ENCODE measurements at places on chromosomes 1 and 21.

DNA sequence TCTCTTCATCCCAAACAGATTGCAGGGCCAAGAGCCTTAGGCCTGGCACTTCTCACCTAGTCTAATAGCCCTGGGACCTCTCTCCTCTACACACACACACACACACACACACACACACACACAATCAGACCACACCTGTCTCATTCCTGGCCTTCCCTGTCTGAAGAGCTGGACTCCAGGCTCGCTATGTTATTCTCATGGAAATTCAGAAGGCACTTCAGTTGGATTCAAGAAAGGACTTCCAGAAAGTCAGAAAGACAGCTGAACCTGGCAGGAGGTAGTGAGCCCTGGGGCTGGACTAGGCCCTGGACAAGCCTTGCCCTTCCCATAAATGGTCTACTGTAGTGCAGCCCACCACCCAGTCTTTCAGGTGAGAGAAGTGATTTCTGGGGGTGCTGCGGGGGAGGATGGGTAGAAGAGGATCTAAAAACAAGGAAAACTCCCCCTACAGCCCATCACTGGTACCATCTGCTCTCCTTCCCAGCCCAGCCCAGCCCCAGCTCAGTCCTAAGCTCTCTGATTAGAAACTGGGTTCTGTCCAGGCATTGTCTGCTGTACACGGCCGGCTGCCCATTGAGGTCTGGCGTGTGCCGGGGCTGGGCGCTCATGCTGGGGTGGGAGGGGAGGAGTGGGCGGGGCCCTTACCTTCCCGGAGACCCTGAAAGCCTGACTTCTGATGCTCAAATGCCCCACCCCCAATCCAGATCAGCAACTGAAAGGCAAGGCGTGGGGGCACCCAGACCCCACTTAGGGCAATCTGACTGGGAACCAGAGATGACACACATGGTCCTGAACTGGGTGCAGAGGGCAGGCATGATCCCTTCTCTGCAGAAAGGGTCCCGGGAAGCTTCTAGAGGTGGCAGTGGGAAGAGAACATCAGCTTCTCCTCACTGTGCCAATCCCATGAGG lies 2.5 kb downstream of the KIF21B start:
- peak; percentile 73 for DNase-seq

DNA sequence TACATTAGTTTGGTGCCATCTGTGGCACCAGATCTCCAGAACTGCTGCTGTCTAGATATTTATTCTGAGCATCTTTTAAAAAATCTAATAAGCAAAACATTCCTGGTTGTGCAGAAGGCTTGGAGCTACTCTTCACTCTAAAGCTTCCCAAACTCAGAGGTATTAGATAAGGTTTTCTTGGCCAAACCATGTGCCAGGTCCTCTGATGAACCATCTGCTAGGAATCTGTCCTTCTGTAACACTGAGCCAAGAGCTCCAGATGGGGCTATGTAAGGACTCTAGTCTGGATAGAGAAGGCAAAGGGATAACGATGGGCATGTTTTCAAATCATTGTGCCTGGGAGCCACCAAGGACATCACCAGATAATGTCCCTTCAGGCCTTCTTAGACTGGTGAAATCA lies 410.6 kb downstream of the NTNG1 start:
- no peak for DNase-seq

DNA sequence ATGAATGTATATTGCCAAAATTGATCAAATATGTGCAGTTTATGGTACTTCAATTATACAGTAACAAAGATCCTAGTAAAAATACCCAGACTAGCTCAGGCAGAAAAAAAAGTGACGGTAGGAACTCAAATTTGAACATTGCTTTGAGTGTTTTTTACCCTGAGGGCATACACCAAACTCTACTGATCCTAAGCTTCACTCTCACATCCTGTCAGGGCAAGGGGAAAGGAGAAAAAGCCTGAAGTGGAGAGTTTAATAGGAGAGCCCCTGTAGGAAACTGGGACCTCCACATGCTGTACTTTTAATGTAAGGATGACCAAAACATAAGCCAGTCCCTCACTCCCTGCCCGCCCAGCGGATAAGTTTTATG lies 59.8 kb upstream of the GNG12 start:
- no peak for DNase-seq

GRCh38 chr21:40847951-40848350 lies 993 bp upstream of the DSCAM start:
- DNase-seq = no peak

- DNase-seq = no peak
Measured at GRCh38 chr1:190274721-190275120, 202.9 kb downstream of the BRINP3 start.

GRCh38 chr21:43917515-43918384 lies 52.7 kb downstream of the AGPAT3 start:
- DNase-seq = no peak

GRCh38 chr1:29390491-29391361 lies 154.4 kb downstream of the PTPRU start:
- no peak for DNase-seq

DNA sequence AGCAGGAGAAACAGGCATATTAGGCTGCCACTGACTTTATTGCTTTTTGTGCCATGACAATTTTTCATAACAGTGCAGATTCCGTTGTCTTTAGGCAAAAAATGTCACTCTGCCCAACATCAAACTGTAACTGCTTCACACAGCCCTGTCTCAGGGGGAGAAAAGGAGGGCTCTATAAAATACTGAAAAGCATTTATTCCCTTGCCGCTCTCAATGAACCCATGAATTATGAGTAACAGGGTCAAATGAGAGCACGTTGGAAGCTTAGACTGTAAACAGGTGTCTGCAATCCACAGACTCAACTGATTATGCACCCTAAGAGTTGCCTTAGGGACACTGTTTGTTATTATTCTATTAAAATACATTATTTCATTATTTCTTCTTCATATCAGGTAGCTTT lies 292.1 kb upstream of the FMN2 start:
- no peak for DNase-seq

GRCh38 chr1:21622466-21623315 lies 46.5 kb downstream of the RAP1GAP start:
- DNase-seq = no peak

GRCh38 chr1:10001016-10001665 lies 4.1 kb downstream of the RBP7 start:
- DNase-seq = no peak

DNA sequence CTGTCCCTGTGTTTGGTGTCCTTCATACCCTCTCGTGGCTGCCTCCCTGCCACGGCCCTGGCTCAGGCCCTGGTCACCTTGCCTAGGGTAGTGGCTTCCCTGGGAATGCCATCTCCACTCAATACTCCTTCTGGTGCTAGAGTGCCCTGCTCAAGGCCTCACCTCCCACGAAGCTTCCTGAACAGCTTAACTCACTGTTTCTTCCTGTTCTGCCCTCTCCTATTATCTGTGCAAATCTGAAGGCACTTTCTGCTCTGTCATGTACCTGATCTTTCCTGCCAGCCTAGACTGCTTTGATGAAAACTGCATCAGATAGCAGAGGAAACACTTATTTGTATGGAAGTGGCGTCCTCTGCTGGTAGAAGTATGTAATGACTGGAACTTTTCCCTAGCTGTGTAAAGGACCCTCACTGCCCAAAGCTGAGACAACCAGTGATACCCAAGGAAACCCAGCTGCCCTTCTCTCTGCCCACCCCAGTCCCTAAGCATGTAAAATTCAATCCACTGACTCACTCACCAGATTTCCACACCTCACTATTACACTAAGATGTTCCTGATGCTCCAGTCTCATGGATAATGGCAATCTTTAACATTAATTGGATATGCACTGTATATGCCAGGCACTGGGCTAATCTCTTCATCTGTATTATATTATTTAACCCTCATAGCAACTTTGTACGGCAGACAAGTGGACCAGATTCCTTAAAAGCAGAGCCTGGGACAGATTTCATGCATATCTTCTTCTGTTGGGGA lies 36.2 kb upstream of the BTG2 start:
- peak; percentile 94 for DNase-seq

DNA sequence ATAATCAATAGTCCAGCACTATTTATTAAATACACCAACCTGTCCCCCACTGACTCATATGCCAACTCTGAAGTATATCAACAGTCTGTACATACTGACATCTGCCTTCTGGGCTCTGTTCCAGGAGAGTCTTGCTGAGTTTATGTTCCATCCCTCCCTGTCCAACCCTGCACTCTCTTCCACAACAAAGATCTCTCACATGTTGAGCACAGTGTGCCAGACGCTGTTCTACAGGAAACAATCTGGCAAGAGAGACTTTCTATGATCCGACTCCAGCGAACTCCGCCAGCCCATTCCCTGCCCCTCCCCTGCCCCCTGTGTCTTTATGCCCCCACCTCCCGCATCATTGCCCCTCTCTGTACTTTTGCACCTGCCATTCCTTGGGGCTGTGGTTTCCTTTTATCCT lies 3.4 kb downstream of the LACTBL1 start:
- no peak for DNase-seq

GRCh38 chr21:37413553-37414291 lies 47.1 kb downstream of the DYRK1A start:
- no peak for DNase-seq

GRCh38 chr1:21568006-21568746 lies 59.0 kb downstream of the ALPL start:
- DNase-seq = no peak

DNA sequence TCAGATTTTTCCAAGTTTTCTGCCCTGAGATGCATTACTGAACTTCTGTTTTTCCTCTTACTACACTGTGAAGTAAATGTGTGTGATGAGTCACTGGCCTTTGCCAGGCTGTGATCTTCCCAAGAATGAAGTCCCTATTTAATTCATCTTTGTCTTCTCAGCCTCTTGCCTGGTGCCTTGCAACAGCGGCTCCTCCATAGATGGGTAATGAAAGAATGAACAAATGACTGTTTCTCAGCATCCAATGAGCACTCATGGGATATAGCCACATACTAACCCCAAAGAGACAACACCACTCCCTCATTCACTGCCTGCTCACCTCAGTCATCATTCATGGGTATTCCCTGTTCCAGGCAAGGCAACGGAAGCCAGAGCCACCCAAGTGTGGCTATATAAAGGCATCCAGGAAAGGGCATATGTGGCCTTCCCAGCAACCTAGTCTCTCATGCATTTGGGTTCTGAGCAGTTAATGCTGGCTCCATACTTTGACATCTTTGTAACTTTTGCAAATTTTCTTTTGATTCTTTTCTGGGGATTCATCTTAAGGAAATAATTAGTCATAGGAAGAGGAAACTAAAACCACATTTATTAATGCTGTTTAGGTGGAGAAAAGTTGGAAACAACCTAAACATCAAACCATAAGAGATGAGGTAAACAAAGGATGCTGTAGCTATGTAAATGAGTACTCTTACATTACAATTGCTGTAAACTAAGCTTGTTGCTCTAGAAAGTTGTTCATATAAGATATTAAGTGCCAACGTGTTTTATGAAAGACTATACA lies 71.9 kb downstream of the HIVEP3 start:
- DNase-seq = no peak

DNA sequence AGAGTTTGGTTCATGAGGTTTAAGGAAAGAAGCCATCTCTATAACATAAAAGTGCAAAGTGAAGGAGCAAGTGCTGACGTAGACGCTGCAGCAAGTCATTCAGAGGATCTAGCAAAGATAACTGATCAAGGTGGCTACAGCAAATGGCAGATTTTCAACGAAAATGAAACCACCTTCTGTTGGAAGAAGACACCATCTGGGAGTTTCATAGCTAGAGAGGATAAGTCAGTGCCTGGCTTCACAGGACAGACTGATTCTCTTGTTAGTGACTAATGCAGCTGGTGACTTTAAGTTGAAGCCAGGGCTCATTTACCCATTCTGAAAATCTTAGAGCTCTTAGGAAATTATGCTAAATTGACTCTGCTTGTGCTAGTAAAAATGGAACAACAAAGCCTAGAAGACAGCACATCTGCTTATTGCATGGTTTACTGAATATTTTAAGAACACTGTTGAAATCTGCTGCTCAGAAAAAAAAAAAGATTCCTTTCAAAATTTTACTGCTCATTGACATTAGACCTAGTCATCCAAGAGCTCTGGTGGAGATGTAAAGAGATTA lies 10.5 kb downstream of the MAEL start:
- no peak for DNase-seq

DNA sequence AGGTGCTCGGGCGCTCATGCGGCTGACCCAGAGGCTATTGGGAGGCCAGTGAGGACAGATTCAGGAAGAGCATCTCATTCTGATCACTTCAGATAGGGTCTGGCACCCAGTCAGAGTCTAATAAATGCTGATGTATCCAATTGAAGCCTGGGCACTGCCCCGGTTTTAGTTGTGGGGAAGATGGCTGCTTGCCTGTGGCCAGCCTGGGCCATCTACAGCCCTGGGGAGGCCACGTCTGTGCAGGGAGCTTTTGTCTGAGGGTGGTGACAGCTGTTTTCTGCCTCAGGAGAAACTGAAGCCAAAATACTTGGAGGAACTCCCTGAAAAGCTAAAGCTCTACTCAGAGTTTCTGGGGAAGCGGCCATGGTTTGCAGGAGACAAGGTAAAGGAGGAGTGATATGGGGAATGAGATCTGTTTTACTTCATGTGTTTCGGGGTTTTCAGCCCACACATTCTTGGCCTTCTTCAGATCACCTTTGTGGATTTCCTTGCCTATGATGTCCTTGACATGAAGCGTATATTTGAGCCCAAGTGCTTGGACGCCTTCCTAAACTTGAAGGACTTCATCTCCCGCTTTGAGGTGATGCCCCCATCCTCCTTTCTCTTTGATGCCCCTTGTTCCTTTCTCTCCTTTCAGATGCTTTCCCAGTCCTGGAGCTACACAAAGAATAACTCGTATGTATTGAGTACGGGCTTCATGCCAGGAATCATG lies 2.8 kb downstream of the GSTM5 start:
- DNase-seq = no peak

DNA sequence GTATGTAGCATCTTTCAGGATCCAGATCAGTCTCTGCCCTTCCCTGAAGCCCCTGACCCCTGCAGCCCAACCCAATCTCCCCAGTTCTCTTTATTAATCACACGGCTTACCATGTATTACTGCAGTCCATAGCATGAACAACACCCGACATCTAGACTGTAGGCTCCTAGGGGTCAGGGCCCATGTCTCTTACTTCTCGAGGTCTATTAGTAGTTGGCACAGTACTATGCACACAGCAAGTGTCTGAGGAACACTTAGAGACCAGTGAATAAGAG lies 27.1 kb downstream of the CAMK1G start:
- DNase-seq = no peak

DNA sequence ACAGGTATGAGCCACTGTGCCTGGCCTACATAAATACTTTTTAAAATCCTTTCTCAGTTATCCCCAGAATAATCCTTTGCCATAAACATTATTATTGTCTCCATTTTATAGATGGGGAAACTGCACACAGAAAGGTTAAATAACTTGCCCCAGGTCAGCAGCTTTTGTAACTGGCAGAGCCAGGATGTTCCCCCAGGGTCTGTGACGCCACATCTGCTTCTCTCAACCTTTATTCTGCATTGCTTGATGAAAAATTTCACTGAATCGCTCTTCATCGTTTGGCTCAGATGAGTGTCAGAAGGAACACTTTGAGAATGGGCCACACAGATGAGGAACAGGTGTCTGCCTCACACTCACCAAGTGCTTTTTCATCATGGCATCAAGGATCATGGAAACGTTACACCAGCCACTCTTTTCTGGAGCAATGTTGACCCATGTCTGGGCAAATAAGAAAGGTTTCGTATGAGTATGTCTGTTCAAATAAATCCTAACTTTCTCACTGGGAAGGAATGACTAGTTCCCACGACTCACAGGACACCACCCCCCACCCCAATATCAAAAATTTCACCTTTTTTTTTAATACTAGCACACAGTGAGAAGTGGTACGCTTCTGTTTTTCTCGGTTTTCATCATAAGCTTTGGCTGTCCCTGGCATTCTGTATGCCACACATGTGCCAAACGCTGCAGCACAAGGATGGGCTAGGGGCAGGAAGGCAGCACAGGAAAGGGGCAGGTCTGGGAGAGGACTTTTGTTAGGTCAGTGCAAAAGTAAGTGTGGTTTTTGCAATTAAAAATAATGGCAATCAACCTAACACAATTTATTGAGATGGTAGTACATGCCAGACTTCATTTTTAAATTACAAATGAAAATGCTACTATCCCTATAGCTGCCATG lies 9.0 kb upstream of the PTGFRN start:
- no peak for DNase-seq

Data from thymus (tissue), 14 donors.